ENCODE measurements at places on chromosomes 6 and 20.
A peak's percentile ranks its signal among the peaks of the same experiment; 100 is the strongest.

DNA sequence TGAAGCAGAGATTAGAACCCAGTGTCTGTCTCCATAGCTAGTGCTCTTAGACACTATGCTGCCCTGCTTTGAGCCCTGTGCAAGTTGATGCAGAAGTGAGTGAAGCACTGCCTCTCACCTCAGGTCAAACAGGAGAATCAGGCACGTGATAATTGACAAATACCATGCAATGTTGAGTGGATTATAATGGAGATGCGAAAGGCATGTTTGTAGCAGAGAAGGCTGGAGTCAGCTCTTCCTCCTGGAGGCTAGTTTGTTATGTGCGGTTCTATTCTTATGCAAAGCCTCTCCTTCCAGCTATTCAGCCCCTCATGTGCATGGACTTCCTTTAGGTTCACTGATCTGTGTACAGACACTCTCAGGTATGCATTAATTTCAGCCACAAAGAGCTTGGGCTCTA, 108.5 kb downstream of the MANEA start:
- DNase-seq = no peak

- peak; percentile 30 for DNase-seq
Measured at GRCh38 chr6:125114248-125114858, 39.2 kb upstream of the TPD52L1 start.

DNA sequence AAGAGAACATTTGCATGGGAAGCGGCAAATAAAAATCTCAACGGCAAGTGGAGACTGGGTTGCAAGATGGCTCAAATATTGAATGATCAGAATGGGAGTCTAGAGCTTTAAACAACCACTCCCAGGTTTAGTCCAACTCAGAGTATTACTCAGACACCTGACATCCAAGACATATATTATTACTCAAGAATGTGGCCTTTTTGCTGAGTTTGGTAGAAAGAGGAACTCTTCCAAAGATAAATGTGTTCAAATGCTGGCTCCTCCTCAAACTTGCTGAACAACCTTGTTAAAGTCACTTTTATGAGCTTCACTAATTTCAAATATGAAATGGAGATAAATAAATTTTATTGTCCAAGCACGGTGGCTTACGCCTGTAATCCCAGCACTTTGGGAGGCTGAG, 77.8 kb downstream of the ESR1 start:
- DNase-seq = no peak

- DNase-seq = no peak
Measured at GRCh38 chr6:109513571-109514071, 30.6 kb upstream of the ZBTB24 start.

- DNase-seq = no peak
Measured at GRCh38 chr20:8361006-8361652, 229.1 kb downstream of the PLCB1 start.

GRCh38 chr6:77073410-77073760, 389.9 kb downstream of the HTR1B start:
- DNase-seq = no peak

GRCh38 chr6:111558690-111559187, 46.9 kb downstream of the TRAF3IP2 start:
- DNase-seq = no peak

DNA sequence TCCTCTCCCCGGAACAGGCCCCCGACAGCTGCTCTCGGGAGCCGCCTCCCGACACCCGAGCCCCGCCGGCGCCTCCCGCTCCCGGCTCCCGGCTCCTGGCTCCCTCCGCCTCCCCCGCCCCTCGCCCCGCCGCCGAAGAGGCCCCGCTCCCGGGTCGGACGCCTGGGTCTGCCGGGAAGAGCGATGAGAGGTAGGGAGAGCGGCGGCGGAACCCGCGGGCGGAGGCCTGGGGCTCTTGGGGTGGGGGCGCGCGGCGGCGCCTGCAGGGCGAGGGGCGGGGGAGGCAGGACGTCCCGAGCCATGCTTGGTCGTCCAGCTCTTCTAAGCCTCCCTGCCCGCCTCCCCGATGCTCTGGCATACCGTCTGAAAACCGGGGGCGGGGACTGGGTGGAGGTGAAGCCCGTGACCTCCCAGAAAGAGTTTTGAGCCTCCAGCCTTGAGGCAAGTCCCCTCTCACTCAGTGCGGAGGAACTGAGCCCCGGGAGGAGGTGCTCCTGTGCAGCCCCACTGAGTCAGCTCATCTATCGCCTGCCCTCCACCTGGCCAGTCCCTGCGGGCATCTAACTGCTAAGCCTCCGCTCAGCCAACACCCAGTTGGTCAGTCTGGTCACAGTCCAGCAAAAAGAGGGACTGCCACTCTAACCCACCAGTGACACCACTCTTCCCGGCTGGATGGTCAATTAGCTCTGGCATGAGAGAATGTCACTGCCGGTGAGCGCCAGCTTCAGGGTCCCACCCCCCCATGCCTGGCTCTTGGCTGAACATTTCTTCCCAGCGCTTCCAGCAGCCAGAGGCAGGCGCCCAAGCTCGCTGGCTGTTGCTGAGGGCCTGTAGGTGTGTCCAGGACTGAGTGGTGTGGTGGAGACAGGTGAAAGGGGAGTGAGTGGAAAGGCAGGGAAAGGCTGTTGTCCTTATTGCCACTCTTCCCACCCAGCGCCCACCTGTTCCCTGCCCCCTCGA, 482 bp downstream of the DDR1 start:
- DNase-seq = no peak

DNA sequence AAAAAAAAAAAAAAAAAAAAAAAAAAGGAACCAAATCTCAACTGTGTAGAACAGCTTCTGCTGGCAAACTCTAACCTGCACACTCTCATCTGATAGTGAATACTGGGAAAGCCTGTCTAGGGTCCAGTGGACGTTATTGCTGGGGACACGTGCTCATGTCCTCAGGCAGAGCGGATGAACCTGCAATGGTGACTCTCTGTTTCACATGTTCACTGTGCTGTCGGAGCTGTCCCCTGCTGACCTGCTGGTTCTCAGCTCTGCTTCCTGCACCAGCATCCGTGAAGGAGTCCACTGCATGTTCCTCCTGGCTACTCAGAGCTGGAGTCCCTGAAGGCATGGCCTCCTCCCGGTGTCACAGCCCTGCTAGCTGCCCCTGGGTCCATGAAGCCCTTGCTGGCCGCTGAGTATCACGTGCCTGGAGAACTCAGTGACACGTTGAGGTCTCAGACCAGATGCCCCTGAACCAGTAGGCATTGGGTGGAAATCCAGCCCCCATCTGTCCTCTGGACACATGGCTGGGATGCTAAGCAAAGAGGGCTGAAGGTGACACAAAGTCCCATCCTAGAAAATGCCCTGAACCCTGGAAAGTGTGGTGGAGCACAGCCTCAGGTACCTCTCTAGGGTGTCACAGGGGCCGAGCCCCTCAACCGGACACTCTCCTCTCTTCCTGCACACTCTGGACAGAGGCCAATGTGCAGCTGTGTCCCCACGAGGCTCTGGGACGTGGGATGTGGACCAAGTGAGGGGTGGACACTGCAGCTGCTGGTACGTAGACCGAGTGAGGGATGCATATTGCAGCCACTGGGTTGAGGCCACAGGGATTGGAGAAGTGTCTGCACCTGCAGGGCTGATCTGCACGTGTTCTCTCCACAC, 54.9 kb upstream of the FRMD1 start:
- DNase-seq = no peak

DNA sequence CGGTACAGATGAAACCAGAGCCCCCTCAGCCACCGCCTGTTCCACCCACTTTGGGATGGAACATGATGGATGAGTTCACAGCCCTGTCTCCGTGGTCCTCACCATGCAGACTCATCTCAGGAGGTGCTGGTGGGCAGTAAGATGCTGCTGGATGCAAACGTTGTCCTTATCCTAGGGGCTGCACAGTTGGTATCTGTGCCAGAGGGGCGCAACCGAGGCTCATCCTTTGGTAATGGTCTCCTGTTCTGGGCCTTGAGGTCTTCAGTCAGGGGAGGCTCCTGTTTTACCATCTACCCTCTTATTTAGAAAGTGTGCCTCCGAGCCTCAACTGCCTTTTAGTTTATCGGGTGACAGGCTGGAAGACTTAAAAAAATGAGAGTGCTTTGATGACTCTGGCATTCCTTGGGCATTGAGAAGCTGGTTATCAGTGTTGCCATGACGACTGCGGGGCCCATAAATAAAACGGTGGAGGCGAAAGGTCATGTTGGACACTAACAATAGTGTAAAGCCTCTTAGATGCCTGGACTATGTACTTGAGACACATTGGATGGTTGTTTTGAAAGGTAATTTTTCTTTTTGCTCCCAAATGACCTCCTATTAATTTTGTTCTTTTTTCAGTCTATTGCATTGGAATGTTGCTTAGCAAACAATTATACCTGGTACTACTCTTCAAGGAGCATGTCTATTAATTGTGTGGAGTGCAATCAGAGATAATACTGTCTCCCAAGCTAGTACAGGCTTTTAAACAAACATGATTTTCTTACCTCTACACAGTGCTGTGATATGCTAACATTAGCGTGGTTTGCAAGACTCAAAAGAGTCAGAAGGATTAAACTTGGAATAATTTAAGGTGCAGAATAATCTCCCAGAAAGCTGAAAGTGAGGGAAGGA, 74.2 kb upstream of the DSP start:
- peak; percentile 48 for DNase-seq

- no peak for DNase-seq
Measured at GRCh38 chr6:150761771-150762170, 103.7 kb upstream of the MTHFD1L start.

- no peak for DNase-seq
Measured at GRCh38 chr6:151352410-151353396, 38.7 kb downstream of the ZBTB2 start.

DNA sequence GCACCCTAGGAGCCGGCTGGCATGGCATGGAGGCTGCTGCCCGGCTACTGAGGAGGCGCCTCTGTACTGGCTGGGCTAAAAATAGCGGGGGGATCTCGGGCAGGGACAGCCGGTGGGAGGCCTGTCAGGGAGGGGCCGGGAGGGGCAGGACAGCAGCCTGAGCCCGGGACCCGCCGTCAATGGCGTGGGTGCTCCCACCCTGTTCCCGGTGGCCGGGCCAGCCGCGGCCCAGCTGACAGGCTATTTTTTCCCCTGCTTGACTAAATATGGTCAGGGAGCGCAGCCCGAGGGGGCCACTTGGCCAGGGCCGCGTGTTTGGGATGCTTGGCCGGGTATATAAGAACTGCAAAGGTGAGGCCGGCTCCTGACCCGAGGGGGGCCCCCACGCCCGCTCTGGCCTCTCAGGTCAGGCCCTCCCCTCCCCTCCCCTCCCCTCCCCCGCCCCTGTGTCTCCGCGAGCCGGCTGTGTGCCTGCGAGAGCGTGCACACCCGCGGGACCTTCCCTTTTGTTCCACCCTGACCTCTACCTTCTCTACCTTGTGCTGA, 74.4 kb upstream of the GATA5 start:
- DNase-seq = peak; percentile 78

- DNase-seq = no peak
Measured at GRCh38 chr6:34587325-34587724, 31.2 kb upstream of the SPDEF start.
